ENCODE measurements at places on chromosomes 12 and 14. TPM values are rescaled to one million over a fixed set of nuclear protein-coding genes. Genes with fewer than 3 reads are reported as not detected.

PSMA3 gene
- total RNA-seq: 165 TPM

ABHD12B gene
- total RNA-seq: not detected

TBK1 gene
- 23.4 TPM for total RNA-seq

RBM19 gene
- total RNA-seq: 30.4 TPM

RERGL gene
- total RNA-seq: 1.9 TPM

AVPR1A gene
- 12.1 TPM for total RNA-seq

C14orf39 gene
- 0.10 TPM for total RNA-seq

TMEM233 gene
- 1.3 TPM for total RNA-seq

GARIN6 gene
- total RNA-seq: not detected

PLCZ1 gene
- total RNA-seq: not detected

RPGRIP1 gene
- total RNA-seq: 0.80 TPM

All from mesenteric fat pad (tissue), 1 donor.